ENCODE measurements at places on chromosomes 5 and 9. TPM values are rescaled to one million over a fixed set of nuclear protein-coding genes. Genes with fewer than 3 reads are reported as not detected.
A peak's percentile ranks its signal among the peaks of the same experiment; 100 is the strongest.

Gene FBXW11
- polyA plus RNA-seq = 42.0 TPM

DNA sequence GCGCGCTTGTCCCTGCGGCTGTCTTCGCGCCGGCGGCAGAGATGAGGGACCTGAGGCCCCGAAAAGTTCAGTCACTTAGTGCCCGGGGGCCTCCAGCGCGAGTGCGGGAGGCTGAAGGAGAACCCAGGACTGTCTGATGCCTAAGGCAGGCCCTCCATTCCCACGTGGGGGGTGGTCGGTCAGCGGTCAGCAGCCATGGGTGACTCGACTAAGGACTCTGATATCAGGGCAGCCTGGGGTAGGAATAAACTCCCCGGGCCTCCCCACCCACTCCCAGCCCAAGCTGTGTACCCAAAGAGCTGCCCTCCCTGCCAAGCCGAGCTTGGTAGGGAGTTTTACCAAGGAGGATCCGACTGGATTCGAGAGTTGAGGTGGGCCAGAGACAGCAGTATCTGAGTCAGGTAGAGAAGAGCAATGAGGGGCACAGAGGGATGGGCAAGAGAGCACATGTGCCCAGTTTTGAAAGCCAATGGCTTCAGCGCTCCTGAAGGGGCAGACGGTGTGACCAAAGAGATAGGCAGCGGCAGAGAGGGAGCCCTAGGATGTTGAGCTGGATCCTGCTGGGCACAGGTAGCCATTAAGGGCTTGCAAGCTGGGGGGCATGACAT, 787 bp downstream of the FGFR4 start:
- peak overlapping the region; percentile 35 for H3K4me3 ChIP-seq
- peaks cover 7% of the 10 kb centered on the region for H3K27me3 ChIP-seq
- DNase-seq = no peak
- H3K4me1 ChIP-seq = peaks cover 10% of the 10 kb centered on the region
- H3K36me3 ChIP-seq = no peaks in the 10 kb centered on the region

DNA sequence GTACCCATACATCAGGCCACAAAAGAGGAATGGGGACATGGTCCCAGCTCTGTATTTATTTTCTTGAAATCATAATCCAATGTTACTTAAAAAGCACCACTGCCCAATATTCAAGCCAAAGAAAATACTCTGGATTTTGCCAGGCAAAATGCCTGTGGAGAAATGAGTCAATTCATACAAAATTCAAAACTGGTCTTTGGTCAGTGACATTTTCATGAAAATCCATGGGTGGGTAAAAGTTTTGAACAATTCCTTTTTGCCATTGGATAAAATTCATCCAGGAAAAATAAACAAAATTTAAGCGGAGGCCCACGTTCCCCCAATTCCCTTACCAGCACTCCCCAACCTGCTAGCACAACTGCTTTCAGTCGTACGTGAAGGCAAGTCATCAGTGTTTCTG, 186.2 kb downstream of the GLIS3 start:
- peaks cover 6% of the 10 kb centered on the region for H3K27me3 ChIP-seq
- H3K4me1 ChIP-seq = no peaks in the 10 kb centered on the region
- no peak overlapping the region for H3K4me3 ChIP-seq

Gene FOXD4L6
- not detected for polyA plus RNA-seq

DNA sequence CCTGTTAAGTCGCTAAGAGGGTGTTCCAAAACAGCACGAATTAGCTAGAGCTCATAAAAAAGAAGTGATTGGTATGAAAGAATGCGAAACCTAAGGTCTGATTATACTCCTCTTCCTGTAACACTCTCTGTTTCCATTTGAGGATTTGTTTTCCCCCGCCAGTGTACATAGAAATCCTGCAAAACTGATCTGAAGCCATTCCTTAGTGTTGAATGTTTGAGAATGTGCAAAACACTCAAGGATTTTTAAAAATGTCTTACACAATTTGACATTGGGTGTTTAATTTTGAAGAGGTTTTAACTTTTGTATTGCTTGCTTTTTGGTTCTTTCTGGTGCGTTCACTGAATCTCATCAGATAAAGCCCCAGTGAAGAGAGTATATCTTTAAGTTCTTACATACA, 105.3 kb downstream of the KCNN2 start:
- H3K27ac ChIP-seq = no peak overlapping the region
- H3K4me1 ChIP-seq = no peaks in the 10 kb centered on the region
- no peaks in the 10 kb centered on the region for H3K36me3 ChIP-seq
- no peak overlapping the region for H3K4me3 ChIP-seq
- no peak for DNase-seq

Gene GABRP
- not detected for polyA plus RNA-seq

DNA sequence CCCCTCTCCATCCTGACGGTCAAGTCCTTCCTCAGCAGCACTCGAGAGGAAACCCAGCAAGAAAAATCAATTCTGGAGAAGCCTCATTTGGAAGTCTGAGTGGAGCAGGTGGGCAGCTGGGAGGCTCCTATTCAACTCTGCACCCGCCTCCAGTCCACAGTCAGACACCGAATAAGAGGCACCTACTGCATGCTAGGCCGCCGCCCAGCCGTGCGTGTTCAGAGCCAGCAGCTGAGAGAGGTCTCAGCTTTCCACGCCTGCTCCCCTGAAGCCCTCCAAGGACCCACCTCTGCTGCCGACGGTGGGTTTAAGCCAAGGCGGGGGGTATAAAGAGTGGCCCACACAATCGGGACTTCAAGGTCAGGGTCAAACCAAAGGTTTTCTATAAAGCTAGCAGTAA, 41.9 kb downstream of the VAV2 start:
- peak overlapping the region; percentile 33 for H3K27ac ChIP-seq
- peaks cover 76% of the 10 kb centered on the region for H3K4me1 ChIP-seq
- H3K27me3 ChIP-seq = no peaks in the 10 kb centered on the region
- no peak for DNase-seq

Gene S100Z
- polyA plus RNA-seq = not detected

- no peaks in the 10 kb centered on the region for H3K36me3 ChIP-seq
- peaks cover 29% of the 10 kb centered on the region for H3K27me3 ChIP-seq
- no peak overlapping the region for H3K4me3 ChIP-seq
- no peak overlapping the region for H3K27ac ChIP-seq
- DNase-seq = no peak
- no peaks in the 10 kb centered on the region for H3K4me1 ChIP-seq
Observed at GRCh38 chr9:98583417-98583816, 125.3 kb downstream of the GABBR2 start.

GRCh38 chr5:123097483-123097870, 8.4 kb downstream of the PRDM6 start:
- H3K4me3 ChIP-seq = no peak overlapping the region
- DNase-seq = no peak
- peaks cover 80% of the 10 kb centered on the region for H3K27me3 ChIP-seq
- no peaks in the 10 kb centered on the region for H3K36me3 ChIP-seq
- peaks cover 31% of the 10 kb centered on the region for H3K4me1 ChIP-seq

- no peak overlapping the region for H3K4me3 ChIP-seq
- H3K27ac ChIP-seq = no peak overlapping the region
- no peak for DNase-seq
- no peaks in the 10 kb centered on the region for H3K4me1 ChIP-seq
- H3K27me3 ChIP-seq = peaks cover 8% of the 10 kb centered on the region
Observed at GRCh38 chr9:9752722-9753121, 860.1 kb downstream of the PTPRD start.

DNA sequence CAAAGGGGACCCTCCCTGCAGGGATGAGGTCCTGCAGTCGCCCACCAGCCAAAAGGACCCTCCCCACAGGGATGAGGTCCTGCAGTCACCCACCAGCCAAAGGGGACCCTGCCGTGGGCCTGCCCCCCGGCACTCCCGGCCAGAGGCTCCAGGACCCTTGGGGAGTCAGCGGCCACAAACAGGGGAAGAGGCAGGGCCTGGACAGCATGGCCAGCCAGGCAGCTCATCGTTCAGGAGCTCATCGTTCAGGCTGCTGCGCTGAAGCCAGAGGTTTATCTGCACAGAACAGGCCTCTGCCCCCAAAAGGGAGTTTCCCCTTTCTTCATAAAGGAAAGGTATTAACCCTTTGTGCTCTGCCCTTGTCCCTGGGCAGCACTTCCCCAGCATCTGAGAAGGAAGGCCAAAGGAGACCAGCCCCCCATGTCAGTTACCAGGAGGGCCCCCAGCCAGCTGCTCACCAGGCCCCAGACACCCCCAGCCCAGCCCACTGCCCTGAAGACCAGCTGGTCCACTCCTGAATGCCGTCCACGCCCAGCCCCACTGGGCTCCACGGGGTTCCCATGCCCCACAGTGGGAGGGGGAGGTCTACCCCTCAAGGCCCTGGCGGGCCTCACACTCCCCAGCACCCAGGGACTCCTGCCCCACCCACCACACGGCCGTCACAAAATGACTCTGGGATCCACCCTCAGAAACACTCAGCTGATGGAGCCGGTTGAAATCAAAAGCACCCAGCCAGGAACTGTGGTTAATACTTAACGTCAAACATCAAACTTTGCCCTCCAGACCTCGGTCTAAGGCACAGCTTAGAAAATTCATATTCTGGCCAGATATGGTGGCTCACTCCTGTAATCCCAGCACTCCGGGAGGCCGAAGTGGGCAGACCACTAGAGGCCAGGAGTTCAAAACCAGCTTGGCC, 6.3 kb downstream of the SLC12A7 start:
- peak; percentile 87 for DNase-seq
- H3K4me3 ChIP-seq = peak overlapping the region; percentile 83
- no peaks in the 10 kb centered on the region for H3K36me3 ChIP-seq
- no peaks in the 10 kb centered on the region for H3K27me3 ChIP-seq

GRCh38 chr5:74570250-74570649, 70.3 kb downstream of the ENC1 start:
- peaks cover 5% of the 10 kb centered on the region for H3K27me3 ChIP-seq
- DNase-seq = no peak

Gene PCDHAC1
- polyA plus RNA-seq = not detected

DNA sequence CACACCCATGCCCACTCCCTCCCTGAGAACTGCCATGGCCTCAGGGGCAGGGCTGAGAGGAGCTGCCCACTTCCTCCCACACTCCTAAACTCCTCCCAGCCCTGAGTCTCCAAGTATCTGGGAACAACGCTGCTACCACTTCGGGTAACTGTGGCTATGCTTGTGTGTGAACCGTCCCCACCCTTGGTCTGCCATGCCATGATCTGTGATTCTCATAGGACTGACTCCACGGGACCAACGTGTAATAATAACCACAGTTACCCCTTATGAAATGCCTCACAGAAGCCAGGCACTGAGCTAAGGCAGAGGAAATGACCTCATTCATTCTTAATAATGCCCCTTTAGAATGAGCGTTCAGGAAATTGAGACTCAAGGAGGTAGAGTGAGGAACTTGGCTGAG, 103.9 kb upstream of the SMIM23 start:
- no peak overlapping the region for H3K27ac ChIP-seq
- no peak overlapping the region for H3K4me3 ChIP-seq
- no peak for DNase-seq
- no peaks in the 10 kb centered on the region for H3K36me3 ChIP-seq
- H3K4me1 ChIP-seq = no peaks in the 10 kb centered on the region
- H3K27me3 ChIP-seq = peaks cover 32% of the 10 kb centered on the region

GRCh38 chr5:85484982-85485574, 1100.4 kb upstream of the EDIL3 start:
- H3K4me3 ChIP-seq = no peak overlapping the region
- H3K4me1 ChIP-seq = no peaks in the 10 kb centered on the region
- H3K36me3 ChIP-seq = no peaks in the 10 kb centered on the region
- no peak for DNase-seq
- H3K27me3 ChIP-seq = no peaks in the 10 kb centered on the region

- H3K4me3 ChIP-seq = peak overlapping the region; percentile 98
- H3K4me1 ChIP-seq = peaks cover 68% of the 10 kb centered on the region
- peaks cover 6% of the 10 kb centered on the region for H3K27me3 ChIP-seq
- H3K36me3 ChIP-seq = peaks cover 6% of the 10 kb centered on the region
- H3K27ac ChIP-seq = peak overlapping the region; percentile 100
Observed at GRCh38 chr5:181224390-181225229, 1.5 kb downstream of the TRIM41 start.

Gene TUSC1
- polyA plus RNA-seq = 5.5 TPM

GRCh38 chr5:61669531-61669930, 337.5 kb downstream of the ZSWIM6 start:
- no peaks in the 10 kb centered on the region for H3K36me3 ChIP-seq
- peaks cover 23% of the 10 kb centered on the region for H3K4me1 ChIP-seq
- no peaks in the 10 kb centered on the region for H3K27me3 ChIP-seq
- no peak overlapping the region for H3K27ac ChIP-seq

DNA sequence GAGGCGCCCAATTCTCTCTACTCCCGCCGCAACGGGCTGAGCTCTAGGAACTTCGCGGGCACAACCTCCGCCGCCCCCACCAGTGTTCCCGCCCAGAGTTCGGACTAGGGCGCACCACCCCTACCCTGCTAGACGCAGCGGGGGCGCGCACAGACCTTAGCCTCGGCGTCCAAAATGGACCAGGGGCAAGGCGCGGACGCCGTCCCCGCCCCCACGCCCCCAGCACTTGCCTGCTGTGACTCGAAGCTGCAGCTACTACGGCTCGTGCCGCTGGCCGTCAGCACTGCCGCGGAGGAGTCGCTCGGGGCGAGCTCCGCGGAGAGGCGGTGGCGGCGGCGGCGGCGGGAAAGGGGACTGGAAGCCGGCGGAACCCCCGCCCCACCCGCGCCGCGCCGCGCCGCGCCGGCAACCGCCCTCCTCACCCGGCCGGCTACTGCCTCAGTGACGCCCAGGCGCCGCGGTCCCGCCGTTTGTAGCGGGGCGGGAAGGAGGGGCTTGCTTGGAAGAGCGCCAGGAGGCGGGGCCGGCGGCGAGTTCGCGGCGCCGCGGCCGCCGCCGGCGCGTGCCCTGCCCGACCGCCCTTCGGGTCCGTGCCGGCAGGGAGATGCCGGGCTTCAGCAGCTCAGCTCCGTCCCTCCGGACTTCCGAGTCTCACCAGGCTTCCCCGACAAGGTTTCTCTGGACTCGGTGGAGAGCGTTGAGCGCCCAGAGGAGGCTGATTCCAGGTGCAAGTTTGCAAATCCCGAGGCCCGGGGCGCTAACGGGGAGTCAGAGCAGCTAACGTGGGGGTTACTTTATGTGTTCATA, 4.5 kb downstream of the ELAVL2 start:
- H3K4me3 ChIP-seq = no peak overlapping the region
- H3K27me3 ChIP-seq = peaks cover 25% of the 10 kb centered on the region
- H3K36me3 ChIP-seq = no peaks in the 10 kb centered on the region

DNA sequence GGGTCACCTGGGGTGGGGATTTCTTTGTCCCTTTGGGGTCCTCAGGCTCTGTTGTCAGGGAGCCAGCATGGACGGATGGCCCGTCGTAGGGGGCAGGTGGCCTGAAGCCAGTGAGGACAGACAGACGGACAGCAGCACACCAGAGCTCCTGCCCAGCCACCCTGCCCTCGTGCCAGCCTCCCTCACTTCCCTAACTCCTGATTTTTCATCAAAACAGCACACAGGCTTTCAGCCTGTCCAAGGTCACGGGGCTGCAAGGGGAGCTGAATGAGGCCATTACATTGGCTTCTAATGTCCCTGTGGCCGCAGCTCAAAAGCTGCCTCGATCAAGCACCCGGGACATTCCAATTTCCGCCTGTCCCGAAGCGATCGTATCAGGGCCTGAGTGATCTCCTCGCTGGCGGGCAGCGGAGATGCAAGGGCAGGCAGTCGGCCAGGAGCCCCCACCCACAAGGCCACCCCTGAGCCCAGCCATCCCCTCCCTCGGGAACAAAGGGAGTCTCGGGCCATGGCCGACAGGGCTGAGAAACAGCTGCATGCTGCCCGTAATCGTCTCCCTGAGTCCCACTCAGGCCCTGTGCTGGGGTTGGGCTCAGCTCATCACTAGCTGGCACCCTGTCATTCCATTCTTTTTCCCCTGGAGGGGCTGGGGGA, 50.5 kb upstream of the RNU6ATAC start:
- peaks cover 7% of the 10 kb centered on the region for H3K27me3 ChIP-seq
- H3K4me1 ChIP-seq = peaks cover 11% of the 10 kb centered on the region
- H3K4me3 ChIP-seq = no peak overlapping the region
- DNase-seq = no peak
- no peaks in the 10 kb centered on the region for H3K36me3 ChIP-seq

All from naive B cell (primary cell).